Upper lobe of left lung (tissue), 6 donors: ENCODE measurements at places on chromosomes 5 and 9. TPM values are rescaled to one million over a fixed set of nuclear protein-coding genes. Genes with fewer than 3 reads are reported as not detected.

Gene AGXT2
- total RNA-seq, result not detected

Gene ARHGEF28
- 42.3 TPM for total RNA-seq

- peak overlapping the region; percentile 98 for H3K27ac ChIP-seq
- peak; percentile 63 for DNase-seq
- peaks cover 3% of the 10 kb centered on the region for H3K4me1 ChIP-seq
- H3K36me3 ChIP-seq, result no peaks in the 10 kb centered on the region
Observed at GRCh38 chr5:95644351-95645042, 2.1 kb upstream of the RFESD start.

GRCh38 chr5:173727839-173728778 lies 111.7 kb upstream of the BOD1 start:
- DNase-seq, result no peak
- H3K27ac ChIP-seq, result peak overlapping the region; percentile 67
- H3K4me3 ChIP-seq, result no peak overlapping the region
- no peaks in the 10 kb centered on the region for H3K36me3 ChIP-seq
- no peaks in the 10 kb centered on the region for H3K27me3 ChIP-seq
- H3K4me1 ChIP-seq, result peaks cover 12% of the 10 kb centered on the region

Gene NDUFS4
- 49.8 TPM for total RNA-seq

DNA sequence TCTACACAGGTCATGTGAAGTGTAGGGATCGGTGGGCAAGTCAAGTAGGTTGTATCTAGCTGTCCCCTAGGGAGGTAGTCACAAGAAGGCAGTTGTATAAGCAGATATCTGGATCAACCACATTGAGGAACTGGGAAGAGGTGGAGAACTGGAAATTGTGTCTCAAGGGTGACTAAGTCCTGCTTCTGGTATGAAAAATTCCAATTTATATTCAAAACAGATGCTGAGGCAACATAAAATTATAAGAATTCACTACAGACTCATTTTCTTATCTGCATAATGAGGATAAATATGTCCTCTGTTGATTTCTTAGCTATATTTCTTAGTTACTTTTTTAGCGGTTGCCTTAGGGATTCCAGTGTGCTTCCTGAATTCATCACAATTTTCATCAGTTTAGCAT lies 46.8 kb downstream of the GALNT12 start:
- H3K36me3 ChIP-seq, result no peaks in the 10 kb centered on the region
- H3K4me3 ChIP-seq, result no peak overlapping the region
- DNase-seq, result no peak
- H3K27me3 ChIP-seq, result no peaks in the 10 kb centered on the region
- H3K27ac ChIP-seq, result no peak overlapping the region

Gene PSD2
- not detected for total RNA-seq

Gene UNC13B
- total RNA-seq, result 154 TPM

- no peak overlapping the region for H3K4me3 ChIP-seq
- no peak for DNase-seq
- no peaks in the 10 kb centered on the region for H3K4me1 ChIP-seq
- H3K27ac ChIP-seq, result no peak overlapping the region
- no peaks in the 10 kb centered on the region for H3K27me3 ChIP-seq
Observed at GRCh38 chr9:132136151-132136780, 25.6 kb upstream of the NTNG2 start.

DNA sequence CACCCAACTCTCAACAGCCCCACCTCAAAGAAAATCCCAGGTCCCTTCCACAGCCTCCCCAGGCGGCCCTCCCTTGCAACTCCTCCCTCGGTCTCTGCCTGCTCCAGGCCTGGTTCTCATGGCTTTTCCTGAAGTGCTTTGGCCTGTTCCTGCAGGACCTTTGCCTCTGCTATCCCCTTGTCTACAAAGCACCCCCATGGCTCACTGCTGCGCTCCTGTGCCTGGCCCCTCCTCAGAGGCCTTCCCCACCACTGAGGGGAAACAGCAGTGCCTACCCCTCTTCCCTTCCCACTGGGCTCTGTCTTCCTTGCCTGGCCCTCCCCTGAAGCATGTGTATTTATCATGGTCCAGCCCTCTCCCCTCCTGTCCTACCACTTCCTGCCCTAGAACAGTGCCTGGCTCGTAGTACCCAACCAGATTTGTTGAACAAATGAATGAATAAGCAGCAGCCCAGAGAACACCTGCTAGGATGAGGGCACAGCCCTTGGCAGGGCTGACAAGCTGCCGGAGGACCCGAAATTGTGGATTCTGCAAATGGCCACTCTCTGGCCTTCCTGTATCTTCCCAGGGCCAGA lies 68.6 kb upstream of the LRRTM2 start:
- no peak overlapping the region for H3K27ac ChIP-seq
- DNase-seq, result no peak
- no peak overlapping the region for H3K4me3 ChIP-seq
- peaks cover 19% of the 10 kb centered on the region for H3K36me3 ChIP-seq
- H3K4me1 ChIP-seq, result no peaks in the 10 kb centered on the region

DNA sequence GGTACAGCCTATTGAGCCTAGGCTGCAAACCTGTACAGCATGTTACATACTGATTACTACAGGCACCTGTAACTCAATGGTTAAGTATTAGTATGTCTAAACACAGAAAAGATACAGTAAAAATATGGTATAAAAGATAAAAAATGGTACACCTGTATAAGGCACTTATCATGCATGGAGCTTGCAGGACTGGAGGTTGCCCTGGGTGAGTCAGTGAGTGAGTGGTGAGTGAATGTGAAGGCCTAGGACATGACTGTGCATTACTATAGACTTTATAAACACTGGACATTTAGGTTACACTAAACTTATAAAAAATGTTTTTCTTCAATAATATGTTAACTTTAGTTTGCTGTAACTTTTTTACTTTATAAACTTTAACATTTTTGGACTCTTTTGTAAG lies 171.3 kb downstream of the SLC28A3 start:
- no peak overlapping the region for H3K4me3 ChIP-seq
- DNase-seq, result no peak
- no peak overlapping the region for H3K27ac ChIP-seq
- no peaks in the 10 kb centered on the region for H3K36me3 ChIP-seq
- no peaks in the 10 kb centered on the region for H3K27me3 ChIP-seq

GRCh38 chr9:116084497-116084896 lies 69.1 kb upstream of the PAPPA start:
- H3K4me1 ChIP-seq, result peaks cover 10% of the 10 kb centered on the region
- H3K4me3 ChIP-seq, result no peak overlapping the region
- H3K27ac ChIP-seq, result no peak overlapping the region
- no peak for DNase-seq

GRCh38 chr9:100602342-100602801 lies 24.5 kb downstream of the CAVIN4 start:
- H3K27ac ChIP-seq, result no peak overlapping the region
- H3K27me3 ChIP-seq, result no peaks in the 10 kb centered on the region
- H3K4me1 ChIP-seq, result peaks cover 4% of the 10 kb centered on the region
- H3K36me3 ChIP-seq, result no peaks in the 10 kb centered on the region
- DNase-seq, result no peak
- H3K4me3 ChIP-seq, result no peak overlapping the region

Gene ZFP62
- 20.2 TPM for total RNA-seq

DNA sequence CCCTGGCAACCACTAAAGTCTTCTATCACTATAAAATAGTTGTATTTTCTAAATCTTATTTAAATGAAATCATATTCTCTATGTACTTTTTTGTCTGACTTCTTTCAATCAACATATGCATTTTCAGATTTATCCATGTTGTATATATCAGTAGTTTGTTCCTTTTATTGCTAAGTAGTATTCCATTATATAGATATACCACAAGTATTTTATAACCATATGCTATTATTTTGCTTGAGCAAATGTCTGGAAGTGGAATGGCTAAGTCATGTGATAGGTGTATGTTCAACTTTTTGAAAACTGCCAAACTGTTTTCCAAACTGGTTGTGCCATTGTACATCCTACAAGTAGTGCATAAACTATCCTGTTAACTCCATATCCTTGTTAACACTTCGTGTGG lies 131.1 kb downstream of the CWC27 start:
- no peak overlapping the region for H3K4me3 ChIP-seq
- H3K27me3 ChIP-seq, result no peaks in the 10 kb centered on the region
- H3K4me1 ChIP-seq, result no peaks in the 10 kb centered on the region

Gene SPATA31A6
- not detected for total RNA-seq

- no peak overlapping the region for H3K4me3 ChIP-seq
- H3K27me3 ChIP-seq, result no peaks in the 10 kb centered on the region
- DNase-seq, result peak; percentile 58
- H3K4me1 ChIP-seq, result peaks cover 29% of the 10 kb centered on the region
- peaks cover 55% of the 10 kb centered on the region for H3K36me3 ChIP-seq
Observed at GRCh38 chr5:32231929-32232328, 57.8 kb upstream of the GOLPH3 start.

- H3K36me3 ChIP-seq, result no peaks in the 10 kb centered on the region
- DNase-seq, result no peak
- no peaks in the 10 kb centered on the region for H3K4me1 ChIP-seq
- H3K27me3 ChIP-seq, result no peaks in the 10 kb centered on the region
- no peak overlapping the region for H3K27ac ChIP-seq
Observed at GRCh38 chr5:165616490-165617405, 2111.3 kb downstream of the MAT2B start.

GRCh38 chr5:132283423-132284043 lies 10.7 kb upstream of the SLC22A4 start:
- no peaks in the 10 kb centered on the region for H3K36me3 ChIP-seq
- no peaks in the 10 kb centered on the region for H3K27me3 ChIP-seq
- no peaks in the 10 kb centered on the region for H3K4me1 ChIP-seq
- H3K27ac ChIP-seq, result no peak overlapping the region
- no peak overlapping the region for H3K4me3 ChIP-seq

Gene DIPK1B
- total RNA-seq, result 22.6 TPM

- no peaks in the 10 kb centered on the region for H3K4me1 ChIP-seq
- no peak for DNase-seq
- H3K27me3 ChIP-seq, result no peaks in the 10 kb centered on the region
- no peak overlapping the region for H3K27ac ChIP-seq
- no peak overlapping the region for H3K4me3 ChIP-seq
Observed at GRCh38 chr5:96857454-96857853, 18.8 kb upstream of the ERAP2 start.

Gene PLEKHG4B
- 2.6 TPM for total RNA-seq

- no peaks in the 10 kb centered on the region for H3K4me1 ChIP-seq
- no peaks in the 10 kb centered on the region for H3K27me3 ChIP-seq
- H3K4me3 ChIP-seq, result no peak overlapping the region
- H3K36me3 ChIP-seq, result no peaks in the 10 kb centered on the region
Observed at GRCh38 chr9:109875495-109876129, 95.6 kb downstream of the PALM2AKAP2 start.

GRCh38 chr5:141737535-141737934 lies 55.5 kb upstream of the ARAP3 start:
- no peak overlapping the region for H3K27ac ChIP-seq
- no peaks in the 10 kb centered on the region for H3K4me1 ChIP-seq
- no peaks in the 10 kb centered on the region for H3K36me3 ChIP-seq
- no peaks in the 10 kb centered on the region for H3K27me3 ChIP-seq
- DNase-seq, result no peak
- no peak overlapping the region for H3K4me3 ChIP-seq

GRCh38 chr5:56112526-56113121 lies 117.9 kb upstream of the IL6ST start:
- no peak overlapping the region for H3K4me3 ChIP-seq
- no peaks in the 10 kb centered on the region for H3K27me3 ChIP-seq
- no peaks in the 10 kb centered on the region for H3K36me3 ChIP-seq

- no peak overlapping the region for H3K27ac ChIP-seq
- no peak overlapping the region for H3K4me3 ChIP-seq
- no peak for DNase-seq
- H3K36me3 ChIP-seq, result peaks cover 79% of the 10 kb centered on the region
Observed at GRCh38 chr5:154801083-154801482, 45.9 kb downstream of the LARP1 start.

Gene WHRN
- total RNA-seq, result 5.9 TPM

Gene TNIP1
- 125 TPM for total RNA-seq

DNA sequence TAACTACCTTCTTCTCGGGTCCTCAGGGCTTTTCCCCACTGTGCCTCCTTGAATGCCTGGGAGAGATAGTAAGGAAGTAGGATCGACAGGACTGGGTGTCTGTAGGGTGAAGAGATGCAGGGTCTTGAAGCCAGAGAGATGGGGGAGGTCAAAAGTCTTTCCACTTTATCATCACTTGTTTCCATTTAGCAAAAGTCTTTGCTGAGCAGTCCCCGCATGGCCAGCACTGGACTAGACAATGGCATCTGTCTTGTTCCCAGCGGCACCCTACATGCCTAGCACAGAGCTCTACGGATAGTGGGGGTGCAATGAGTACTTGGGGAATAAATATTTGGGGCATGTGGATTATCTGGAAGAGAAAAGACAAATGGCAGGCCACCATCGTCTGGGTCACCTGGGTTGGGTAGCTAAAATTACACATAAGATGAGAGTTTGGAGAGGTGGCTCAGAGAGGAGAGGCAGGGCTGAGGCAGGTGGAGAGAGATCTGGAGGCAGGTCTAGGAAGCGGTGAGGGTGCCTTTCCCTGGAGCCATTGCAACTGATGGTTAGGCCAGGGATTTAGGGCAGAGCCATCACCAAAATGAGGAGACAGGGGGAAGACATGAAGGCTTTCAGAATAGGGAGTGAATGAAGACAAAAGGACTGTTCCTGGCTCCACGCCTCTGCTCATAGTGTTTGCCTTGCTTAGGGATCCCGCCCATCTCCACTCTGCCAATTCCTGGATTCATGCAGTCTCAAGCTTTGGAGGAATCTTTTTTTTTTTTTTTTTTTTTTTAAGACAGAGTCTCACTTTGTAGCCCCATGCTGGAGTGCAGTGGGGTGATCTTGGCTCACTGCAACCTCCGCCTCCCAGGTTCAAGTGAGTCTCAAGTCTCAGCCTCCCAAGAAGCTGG lies 250.8 kb upstream of the KLF4 start:
- no peak overlapping the region for H3K4me3 ChIP-seq
- no peak for DNase-seq
- peaks cover 5% of the 10 kb centered on the region for H3K4me1 ChIP-seq

Gene RASGRF2
- 5.8 TPM for total RNA-seq
